ENCODE measurements at places on chromosomes 5 and 9.

GRCh38 chr5:132027027-132027426 lies 15.6 kb upstream of the ACSL6 start:
- no peak for DNase-seq

GRCh38 chr5:1541702-1542400 lies 18.1 kb upstream of the LPCAT1 start:
- DNase-seq = no peak

DNA sequence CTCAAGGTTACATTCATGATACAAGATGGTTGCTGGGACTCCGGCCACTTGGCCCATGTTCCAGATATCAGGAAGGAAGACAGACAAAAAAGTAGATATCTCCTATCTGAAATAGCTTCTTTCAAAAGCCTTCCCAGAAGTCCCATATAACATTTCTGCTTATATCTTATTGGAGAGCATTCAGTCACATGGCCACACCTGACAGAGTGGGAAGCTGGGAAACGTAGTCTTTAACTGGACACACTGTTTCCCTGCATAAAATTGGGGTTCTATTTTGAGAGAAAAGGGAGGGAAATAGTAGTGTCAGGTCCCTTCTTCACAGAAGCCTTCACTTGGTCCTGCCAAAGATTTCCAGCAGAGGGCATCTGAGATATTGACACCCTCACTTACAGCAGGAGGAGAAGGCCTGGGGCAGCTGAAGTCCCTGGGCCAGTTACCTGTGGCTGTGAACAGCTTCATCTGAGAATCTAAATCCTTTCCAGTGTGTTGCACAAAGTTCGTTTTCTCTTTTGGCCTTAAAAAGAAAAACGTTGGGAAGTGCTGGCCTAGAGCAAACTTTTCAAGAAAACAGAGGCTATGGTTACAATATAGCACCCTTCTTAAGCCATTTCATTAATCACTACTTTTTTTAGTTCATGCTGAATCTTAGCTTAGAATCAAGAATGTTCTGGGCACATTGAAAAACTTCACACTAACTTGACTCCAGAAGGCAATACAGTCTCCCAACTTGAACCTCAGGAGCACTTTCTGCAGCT lies 33.5 kb downstream of the SPEF2 start:
- DNase-seq = no peak

- no peak for DNase-seq
These were observed 64.7 kb upstream of the ABCA1 start for GRCh38 chr9:104992659-104993058.

DNA sequence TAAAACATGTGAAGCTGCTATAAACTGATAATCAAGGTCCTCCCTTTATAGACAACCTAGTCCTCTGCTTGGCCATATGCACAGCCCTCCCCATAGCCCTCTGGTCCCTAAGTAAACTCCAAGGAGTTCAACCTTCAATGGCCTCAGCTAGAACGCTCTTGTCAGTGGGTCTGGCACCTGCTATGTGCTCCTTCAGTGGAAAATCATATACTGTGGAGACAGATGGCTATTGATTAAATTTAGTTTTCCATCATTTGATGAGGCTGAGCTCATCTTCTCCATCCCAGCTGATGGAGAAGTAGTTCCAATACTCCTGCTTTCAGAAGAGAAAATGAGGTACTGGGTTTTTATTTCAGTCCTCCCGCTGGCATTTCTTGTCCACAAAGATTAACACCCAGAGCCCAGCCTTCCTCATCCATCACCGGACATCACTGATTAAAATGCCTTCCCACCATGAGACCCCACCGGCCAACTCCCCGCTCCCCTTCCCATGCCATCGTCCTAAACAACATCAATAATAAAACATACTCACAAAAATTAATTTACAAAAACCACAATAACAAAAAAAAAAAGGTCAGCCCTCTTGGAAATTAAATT lies 134.6 kb downstream of the TRIM32 start:
- DNase-seq = no peak

GRCh38 chr5:92455011-92455410 lies 1071.9 kb upstream of the ARRDC3 start:
- DNase-seq = no peak

DNA sequence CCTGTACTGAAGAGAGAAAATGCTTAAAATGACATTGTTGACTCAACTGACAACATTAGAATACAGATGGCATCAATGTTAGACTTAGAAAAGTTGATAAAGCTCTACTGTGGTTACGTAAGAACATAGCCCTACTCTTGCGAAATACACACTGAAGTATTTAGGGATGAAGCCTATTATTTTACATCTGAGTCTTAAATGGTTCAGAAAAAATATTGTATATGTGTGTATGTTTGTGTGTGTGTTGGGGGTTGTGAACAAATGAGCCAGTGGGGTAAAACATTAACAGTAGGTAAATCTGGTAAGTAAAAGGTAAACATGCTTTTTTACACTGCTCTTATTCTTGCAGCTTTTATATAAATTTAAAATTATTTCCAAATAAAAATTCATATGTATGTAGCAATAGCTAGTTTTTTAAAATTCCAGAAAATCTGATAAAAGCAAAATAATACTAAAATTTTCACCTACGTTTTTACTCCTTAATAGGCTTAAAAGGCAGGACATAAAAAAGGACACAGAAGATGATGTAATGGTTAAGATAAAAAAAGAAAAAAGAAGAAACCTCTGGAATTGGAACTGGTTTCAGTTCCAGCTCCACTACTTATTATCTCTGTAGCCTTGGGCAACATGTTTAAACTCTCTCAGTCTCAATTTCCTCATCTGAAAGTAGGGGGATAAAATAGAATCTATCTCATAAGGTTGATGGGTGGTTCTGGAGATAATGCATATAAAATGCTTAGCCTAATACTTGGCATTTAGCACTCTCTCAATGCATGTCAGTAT lies 44.3 kb downstream of the GARNL3 start:
- no peak for DNase-seq

- no peak for DNase-seq
These were observed 60.3 kb upstream of the RFX3 start for GRCh38 chr9:3586066-3586465.
